ENCODE measurements at places on chromosomes 6 and 20.

- DNase-seq: no peak
Measured at GRCh38 chr6:75481936-75482593, 11.5 kb downstream of the FILIP1 start.

GRCh38 chr6:74256781-74257180, 560.8 kb downstream of the CD109 start:
- DNase-seq: no peak

DNA sequence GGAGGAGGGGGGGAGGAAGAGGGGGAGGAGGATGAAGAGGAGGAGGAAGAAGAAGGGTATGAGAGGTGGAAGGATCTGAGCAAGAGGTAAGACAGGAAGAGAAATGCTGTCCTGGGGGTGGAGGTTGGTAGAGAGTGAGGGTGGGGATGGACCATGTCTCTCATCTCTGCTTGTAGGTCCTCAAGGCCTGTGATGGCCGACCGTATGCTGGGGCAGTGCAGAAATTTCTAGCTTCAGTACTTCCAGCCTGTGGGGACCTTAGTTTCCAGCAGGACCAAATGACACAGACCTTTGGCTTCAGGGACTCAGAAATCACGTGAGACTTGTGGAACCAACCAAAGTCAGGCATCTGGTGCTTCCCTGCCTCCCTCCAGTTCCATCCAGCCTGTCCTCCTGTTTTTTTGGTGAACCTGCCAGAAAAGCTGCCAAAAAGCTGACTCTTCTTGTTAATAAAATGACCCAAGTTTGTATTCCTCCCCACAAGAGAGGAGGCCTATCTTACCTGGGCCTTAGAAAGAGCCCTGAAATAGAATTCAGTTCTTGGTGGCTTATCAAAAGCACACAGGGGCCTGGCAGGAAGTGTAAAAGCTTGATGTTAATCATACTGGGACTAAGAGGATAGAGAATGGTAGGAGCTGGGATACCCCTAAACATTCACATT, 2.5 kb upstream of the C4A start:
- DNase-seq: no peak

- DNase-seq: no peak
Measured at GRCh38 chr6:86943819-86944407, 6.6 kb downstream of the HTR1E start.

DNA sequence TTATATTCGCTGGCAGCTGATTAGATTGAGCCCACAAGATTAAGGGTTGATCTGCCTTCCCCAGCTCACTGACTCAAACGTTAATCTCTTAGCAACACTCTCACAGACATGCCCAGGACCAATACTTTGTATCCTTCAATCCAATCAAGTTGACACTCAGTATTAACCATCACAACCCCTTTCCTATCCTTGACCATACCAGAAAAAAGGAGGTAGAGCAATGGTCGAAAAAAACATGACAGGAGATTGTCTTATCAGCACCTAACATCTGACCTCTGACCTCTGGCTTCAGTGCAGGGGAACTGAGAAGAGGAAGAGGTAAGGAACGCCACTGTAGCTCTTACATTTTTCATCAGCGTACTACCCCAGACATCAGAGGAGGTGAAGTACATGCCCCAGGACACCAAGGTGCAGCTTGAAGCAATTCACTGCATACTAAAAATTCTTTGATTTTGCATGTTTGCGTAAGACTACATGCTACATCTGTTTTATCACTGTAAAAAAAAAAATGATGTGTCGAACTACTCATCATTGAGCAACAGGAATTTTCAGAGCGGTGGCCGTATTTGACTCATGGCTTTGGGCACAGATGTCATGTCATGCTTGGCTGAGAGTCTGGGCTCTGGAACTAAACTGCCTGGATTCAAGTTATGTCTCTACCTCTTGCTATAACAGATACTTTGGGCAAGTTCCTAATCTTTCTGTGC, 188.0 kb upstream of the TAB2 start:
- no peak for DNase-seq

DNA sequence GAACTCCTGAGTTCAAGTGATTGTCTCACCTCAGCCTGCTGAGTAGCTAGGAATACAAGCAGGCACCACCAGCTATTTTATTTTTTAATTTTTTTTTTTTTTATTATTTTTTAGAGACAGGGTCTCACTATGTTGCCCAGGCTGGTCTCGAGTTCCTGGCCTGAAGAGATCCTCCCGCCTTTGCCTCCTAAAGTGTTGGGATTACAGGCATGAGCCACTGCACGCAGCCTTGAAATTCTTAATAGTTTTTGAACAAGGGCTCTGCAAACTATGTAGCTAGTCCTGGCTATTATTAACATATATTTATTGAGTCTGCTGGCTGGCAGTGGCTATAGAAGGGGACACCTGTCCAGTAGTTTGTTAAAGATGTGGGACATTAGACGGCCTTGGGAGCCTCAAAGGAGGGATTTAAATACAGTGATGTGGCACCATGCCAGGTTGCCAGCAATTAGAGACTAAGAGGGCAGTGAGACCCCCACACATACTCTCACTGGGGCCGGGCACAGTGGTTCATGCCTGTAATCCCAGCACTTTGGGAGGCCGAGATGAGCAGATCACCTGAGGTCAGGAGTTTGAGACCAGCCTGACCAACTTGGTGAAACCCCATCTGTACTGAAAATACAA, 21.1 kb upstream of the TAF8 start:
- no peak for DNase-seq

- DNase-seq: no peak
Measured at GRCh38 chr6:82030301-82030700, 217.2 kb downstream of the IBTK start.
